ENCODE measurements at places on chromosomes 1 and 21. TPM values are rescaled to one million over a fixed set of nuclear protein-coding genes. Genes with fewer than 3 reads are reported as not detected.

Gene SPATA1
- total RNA-seq = 5.1 TPM

- DNase-seq = no peak
Measured at GRCh38 chr1:94851571-94851970, 31.4 kb downstream of the SLC44A3 start.

DNA sequence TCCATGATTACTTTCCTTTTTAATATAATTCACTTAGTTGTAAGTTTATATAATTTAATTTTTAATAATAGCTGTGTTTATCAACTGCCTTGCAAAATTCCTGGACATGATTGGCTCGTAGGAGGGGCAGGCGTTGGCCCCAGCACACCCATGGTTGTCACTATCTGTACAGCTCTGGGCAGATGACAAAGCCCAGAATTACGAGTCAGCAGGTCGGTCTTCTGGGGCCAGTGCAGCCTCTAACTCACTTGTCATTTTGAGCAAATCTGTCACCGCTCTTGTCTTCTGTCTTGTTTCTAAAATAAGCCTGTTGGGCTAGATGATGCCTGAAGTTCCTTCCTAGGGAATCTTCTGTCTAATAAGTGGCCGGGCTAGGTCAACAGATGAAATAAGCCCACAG is 21.4 kb upstream of the LRRC38 start:
- no peak for DNase-seq

Gene HMCN1
- total RNA-seq = 0.85 TPM

DNA sequence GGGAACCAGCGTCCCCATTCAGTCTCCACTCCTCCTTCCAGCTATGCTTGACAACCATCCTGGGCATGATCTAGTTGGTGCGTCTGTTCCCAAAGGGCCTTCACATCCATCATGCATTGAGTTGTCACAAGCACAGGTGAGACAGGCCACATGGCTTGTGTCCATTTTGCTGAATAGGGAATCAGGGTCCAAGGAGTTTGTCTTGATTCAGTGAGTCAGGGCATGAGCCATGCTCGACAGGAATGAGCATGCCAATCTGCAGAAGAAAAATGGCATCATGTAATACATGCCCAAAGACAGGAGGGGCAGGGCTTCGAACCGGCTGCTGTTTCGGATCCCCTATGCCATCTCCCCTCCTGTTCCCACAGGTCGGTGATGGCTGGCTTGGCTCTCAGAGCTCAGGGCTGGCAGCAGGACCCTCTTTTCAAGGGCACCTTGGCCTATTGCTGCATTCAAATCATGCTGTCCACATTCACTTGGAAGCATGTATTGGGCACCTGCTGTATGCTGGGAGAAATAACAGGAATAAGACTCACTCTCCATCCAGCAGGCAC is 44.5 kb downstream of the PKP1 start:
- DNase-seq = no peak

- DNase-seq = no peak
Measured at GRCh38 chr21:15140321-15141019, 75.7 kb upstream of the NRIP1 start.

GRCh38 chr1:168300626-168301025 is 19.9 kb downstream of the TBX19 start:
- DNase-seq = no peak

- DNase-seq = no peak
Measured at GRCh38 chr1:167899253-167899681, 14.7 kb downstream of the ADCY10 start.

GRCh38 chr1:96361271-96361856 is 360.2 kb upstream of the PTBP2 start:
- no peak for DNase-seq

Gene NDUFV3
- 19.8 TPM for total RNA-seq
